ENCODE measurements at places on chromosomes 13 and 19.

DNA sequence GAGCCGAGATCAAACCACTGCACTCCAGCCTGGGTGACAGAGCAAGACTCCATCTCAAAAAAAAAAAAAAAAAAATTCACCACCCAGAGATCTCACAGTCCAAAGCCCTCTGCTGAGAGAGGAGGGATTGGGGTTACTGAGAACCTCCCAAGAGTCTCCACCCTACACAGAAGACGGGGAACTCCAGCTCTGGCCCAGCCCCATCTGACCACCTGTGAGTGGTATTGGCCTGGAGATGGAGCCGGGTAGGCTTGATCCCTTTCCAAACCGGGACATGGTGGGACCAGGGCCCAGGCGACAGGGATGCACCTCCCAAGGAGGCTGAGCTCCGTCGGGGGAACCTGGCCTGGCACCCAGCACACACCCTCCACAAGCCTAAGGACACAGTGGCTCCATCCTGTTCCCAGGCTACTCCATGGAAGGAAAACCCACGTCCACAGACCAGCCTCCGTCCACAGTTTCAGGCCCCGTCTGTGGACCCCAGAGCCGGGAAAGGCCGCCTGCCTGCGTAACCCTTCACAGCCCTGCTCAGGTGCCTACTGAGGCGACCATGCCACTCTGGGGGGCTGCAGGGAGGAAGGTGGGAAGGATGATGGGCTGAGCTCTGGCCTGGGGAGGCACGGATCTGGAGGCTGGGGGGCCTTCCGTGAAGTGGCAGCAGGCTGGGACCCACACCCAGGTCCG lies 1.8 kb downstream of the TMEM259 start:
- no peak for DNase-seq

DNA sequence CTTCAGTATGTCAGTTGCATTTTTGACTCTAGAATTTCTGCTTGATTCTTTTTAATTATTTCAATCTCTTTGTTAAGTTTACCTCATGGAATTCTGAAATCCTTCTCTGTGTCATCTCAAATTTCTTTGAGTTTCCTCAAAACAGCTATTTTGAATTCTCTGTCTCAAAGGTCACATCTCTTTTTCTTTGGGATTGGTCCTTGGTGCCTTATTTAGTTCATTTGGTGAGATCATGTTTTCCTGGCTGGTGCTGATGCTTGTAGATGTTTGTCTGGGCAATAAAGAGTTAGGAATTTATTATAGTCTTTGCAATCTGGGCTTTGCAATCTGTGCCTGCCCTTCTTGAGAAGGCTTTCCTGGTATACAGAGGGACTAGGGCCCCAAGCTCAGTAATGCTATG lies 18.5 kb upstream of the KBTBD7 start:
- DNase-seq: no peak

DNA sequence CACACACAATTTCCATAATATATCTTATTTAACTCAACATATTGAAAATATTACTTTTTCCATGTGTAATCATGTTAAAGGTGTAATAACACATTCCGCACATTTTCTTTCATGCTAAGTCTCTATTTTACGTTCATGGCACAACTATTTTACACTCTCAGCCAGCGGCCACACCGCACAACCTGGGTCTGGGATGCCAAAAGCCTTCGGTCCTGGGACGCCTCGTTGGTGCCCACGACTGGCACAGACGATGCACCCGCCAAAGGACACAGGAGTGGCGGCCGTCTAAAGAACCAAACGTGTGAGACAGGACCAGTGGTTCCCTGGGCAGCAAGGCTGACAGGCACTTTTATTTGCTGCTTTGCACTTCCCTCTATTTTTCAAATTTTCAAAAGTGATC lies 10.0 kb upstream of the PROZ start:
- DNase-seq: no peak

GRCh38 chr13:81458170-81458569 lies 1117.2 kb upstream of the SPRY2 start:
- DNase-seq: no peak

GRCh38 chr13:48163061-48163460 lies 68.2 kb upstream of the MED4 start:
- DNase-seq: no peak

GRCh38 chr19:2503521-2504109 lies 27.7 kb downstream of the GADD45B start:
- DNase-seq: no peak

DNA sequence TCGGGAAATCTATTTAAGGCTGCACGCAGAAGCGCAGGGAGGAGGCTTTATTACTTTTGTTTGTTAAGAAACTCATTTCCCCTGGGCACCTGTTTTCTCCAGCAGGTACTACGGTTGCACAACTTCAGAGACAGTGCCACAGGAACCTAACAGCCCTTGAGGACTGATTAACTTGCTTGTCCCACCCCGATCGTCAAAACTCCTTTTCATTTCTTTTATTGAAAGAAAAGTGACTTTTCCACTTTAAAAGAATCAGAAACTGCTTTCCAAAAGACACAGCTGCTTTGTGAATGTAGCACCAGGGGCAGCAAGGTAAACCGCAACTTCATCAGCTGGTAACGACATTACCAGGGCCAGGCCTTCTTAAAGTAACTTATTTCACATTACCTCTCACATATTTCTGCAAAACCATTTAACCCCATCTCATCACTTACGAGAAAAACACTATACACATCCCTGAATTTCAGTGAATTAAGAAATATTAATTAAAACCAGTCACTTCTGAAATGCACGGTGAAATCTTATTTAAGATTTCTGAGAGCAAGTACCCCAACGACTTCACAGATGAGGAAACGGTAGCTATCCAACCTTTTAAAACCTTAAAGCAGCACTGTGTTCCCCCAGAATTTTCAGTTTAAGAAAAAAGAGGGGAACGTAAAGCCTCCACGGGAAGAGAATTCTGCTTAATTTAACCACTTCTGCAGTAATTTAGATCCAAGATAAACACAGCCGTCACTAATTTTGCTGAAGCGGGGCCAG lies 1.4 kb downstream of the ANKRD10 start:
- no peak for DNase-seq

- DNase-seq: no peak
Measured at GRCh38 chr19:1070576-1070930, 3.6 kb downstream of the ARHGAP45 start.

GRCh38 chr19:6464070-6464873 lies at the start of gene CRB3:
CRB3 (plus strand) TSS chr19:6464271; CDS start chr19:6464702, 431 bp downstream.
- DNase-seq: peak; percentile 90

- DNase-seq: no peak
Measured at GRCh38 chr13:87052731-87053130, 618.4 kb upstream of the SLITRK5 start.

DNA sequence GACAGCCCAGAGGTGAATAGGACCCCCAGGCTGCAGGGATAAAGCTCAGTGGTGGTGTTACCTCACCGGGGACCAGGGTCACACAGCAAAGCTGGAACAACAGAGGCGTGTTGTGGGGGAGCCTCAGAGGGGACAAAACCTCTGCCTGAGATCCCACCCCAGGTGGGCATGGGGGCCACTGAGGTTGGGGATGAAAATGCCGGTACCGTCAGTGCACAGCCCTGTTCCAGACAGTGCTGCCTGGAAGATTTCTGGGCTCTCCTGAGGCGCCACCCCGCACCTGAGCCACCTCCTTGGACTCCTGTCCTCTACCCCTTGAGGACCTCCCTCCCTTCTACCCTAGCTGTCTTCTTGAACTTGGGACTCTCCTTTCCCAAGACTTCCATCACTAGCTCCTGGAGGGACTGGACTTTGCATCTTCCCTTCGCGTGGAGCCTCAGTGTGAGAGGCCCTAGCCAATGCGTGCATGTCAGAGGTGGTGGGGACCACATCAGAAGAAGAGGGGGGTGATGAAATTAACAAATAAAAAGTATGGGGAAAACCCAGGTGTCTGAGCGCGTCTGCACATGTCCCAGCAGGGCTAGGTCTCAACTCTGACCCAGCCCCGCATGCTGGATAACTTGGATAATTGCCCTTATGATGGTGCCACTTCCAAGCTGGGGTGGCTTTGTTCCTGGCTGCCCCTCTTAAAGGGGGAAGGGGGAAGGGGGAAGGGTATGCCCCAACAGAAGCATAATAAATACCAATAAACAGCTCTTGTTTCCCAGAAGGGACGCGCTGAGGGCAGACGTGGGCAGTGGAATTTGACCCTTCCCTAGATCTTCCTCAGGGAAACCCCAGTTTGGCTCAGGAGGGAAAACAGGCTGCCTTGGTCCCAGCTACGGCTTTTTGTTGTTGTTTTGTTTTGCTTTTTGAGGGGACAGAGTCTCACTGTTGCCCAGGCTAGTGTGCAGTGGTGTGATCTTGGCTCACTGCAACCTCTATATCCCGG lies 11.6 kb downstream of the CNFN start:
- DNase-seq: no peak

- peak; percentile 86 for DNase-seq
Measured at GRCh38 chr19:17605761-17606589, 50.5 kb downstream of the COLGALT1 start.

GRCh38 chr13:111897178-111897845 lies 169.6 kb upstream of the SOX1 start:
- no peak for DNase-seq

GRCh38 chr13:49419276-49419675 lies 24.6 kb downstream of the CAB39L start:
- no peak for DNase-seq

- DNase-seq: no peak
Measured at GRCh38 chr13:110393761-110394160, 86.7 kb downstream of the COL4A2 start.

DNA sequence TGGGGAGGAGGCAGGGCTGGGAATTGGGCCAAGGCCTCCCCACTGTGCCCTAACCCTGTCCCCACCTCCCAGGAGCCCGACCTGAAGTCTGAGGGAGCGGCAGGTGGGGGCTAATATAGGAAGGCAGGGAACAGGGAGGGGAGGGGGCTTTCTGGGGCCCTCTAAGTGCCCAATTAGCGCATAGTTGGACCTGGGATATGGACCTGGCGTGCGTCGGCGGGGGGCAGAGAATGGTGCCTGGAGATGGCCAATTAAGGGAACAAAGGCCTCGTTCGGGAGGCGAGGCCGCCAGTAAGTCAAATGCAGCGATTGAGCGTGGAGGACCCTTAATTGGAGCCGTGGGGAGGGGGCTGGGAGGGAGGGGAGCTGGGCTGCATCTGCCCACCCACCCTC lies at the start of gene C19orf85:
TSS of gene C19orf85 (minus strand) at position 90 of the 393 bp plus-strand sequence. CDS start 197 bp downstream, outside the sequence.
- no peak for DNase-seq

DNA sequence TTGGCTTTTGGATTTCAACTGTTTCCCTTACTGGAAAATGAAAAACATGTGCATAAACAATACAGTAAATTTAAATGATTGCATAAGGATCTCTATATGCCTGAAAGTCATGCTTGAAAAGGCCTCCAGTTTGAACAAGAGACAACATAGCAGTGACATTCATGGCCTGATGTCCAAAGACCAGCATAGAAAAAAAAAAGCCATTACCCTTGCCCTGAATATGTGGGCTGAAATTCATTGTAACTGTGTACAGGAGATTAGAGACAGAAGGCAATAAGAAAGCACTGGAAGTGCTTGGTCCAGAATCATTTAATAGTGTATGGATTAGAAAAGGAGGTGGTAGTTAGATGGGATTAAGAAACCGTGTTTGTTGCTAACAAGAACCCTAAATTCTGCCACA lies 15.4 kb downstream of the MIR17HG start:
- no peak for DNase-seq

GRCh38 chr13:48667136-48667535 lies 13.4 kb downstream of the CYSLTR2 start:
- no peak for DNase-seq

DNA sequence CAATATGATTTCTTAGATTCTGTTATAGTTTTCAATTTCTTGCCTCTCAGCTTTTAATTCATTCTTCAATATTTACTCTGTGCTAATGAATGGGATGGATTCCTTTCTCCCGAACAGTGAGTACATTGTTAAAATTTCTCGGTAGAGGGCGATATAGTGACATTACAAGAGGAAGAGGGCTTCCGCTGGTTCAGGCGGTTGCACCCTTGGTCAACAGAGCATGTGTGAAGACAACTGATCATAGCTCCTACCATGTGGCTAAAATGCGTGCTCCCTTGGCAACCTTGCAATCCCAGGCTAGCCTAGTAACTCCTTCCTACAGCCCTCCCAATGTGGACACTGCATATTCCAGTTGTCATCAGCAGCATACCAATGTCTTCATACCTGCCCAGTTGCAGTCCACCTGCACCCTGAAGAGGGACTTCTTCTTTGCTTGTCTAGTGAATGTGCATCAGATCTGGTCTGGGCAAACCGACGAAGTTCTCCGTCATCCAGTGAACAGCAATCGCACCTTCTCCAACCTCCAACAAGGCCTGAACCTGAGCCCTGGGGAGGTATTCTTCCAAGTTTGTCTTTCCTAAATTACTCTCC lies 653.0 kb upstream of the GPC6 start:
- DNase-seq: no peak

GRCh38 chr19:38003438-38004185 lies 96.6 kb downstream of the SIPA1L3 start:
- DNase-seq: peak; percentile 85

DNA sequence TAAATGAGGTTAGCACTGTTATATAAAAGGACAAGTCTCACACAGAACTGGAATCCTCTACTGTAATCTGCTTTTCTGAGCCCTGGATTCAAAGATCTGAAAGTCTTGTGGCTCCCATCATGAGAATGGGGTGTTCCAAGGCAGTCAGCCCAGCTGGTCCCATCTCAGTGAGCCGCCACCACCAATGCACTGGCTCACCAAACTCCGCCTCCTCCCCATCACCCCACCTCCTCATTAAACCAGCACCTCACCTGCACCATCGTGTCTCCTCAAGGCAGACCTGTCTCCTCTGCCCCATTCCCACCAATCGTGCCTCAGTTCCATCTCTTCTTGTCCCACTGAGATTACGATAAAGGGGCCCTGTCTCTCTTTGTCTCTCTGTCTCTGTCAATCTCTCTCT lies 166.7 kb downstream of the USP12 start:
- DNase-seq: no peak

- no peak for DNase-seq
Measured at GRCh38 chr19:23783636-23784035, 24.9 kb upstream of the ZNF681 start.

DNA sequence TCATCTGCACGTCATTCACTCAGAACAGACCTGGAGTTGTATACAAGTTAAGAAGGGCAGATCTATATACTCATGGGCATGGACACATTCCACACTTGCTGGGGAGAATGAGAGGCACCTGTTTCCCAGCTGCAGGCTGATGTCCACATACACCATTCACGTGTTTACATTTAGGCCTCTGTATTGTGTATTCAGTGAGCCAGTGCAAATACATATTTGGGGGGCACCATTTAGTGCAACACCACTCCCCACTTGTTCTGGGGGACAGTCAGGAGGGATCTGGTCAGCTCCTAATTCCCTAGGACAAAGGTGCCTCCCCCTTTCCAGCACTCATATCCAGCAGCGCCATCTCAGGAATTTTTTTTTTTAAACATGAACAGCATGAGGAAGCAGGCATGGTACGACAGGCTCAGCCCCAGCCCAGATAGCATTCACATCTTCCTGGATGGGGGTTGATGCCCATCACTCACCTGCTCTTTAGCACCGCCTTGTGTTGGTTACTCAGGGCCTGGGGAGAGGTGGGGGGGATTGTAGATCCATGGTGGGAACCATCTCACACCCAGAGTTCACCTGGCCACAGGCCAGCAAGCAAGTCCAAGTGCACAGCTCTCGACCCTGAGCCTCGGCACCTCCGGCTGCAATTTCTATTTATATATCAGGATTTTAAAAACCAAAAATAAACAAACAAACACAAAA lies 56.9 kb upstream of the ZNF254 start:
- no peak for DNase-seq
